ENCODE measurements at places on chromosomes 6 and 20.
A peak's percentile ranks its signal among the peaks of the same experiment; 100 is the strongest.

- no peak for DNase-seq
Measured at GRCh38 chr6:145670311-145670710, 65.0 kb downstream of the EPM2A start.

DNA sequence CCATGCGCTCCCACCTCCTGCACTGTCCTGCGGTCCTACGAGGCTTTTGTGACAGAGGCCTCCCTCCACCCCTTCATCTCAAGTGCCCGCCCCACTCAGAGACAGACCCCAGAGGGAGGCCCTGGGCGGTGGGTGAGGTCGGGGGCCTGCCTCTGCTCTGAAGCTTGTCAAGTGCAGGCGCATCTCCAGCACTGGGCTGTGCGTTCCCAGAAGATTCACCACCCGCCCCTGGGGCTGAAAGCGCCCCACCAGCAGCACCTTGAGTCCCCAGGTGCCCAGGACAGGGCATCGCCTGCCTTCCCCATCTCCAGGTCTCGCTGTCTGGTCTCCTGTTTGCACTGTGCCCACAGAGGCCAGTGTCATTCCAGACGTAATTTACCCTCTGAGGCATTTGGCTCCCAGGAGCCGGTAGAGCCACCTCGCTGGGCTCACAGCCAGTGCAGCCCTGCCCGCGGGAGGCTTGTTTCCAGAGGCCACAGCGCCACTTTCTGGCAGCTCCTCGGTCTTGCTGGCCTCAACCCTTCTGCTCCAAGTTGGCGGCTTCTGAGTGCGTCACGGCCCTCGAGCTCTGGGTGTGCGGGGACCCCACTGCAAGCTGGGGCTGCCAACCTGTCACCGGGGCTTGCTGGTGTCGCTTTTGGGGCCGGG, 191.1 kb downstream of the TAF4 start:
- DNase-seq = peak; percentile 30

DNA sequence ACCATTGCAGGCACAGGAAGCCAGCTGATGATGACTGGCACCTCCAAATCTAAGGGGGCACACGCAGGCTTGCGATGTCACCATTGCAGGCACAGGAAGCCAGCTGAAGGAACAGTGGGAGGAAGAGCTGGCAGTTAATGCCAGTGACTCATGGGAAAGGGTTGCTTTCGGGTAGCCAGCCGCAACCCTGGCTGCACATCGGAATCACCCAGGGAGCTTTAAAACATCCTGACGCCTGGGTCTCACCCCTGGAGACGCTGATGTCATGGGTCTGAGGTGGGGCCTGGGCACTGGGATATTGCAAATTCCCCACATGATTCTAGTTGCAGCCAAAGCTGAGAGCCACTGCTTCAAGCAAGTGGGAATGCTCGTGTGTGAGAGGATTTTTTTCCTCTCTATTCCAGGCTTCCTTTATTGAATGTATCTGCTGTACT, 16.1 kb upstream of the CCN6 start:
- no peak for DNase-seq

DNA sequence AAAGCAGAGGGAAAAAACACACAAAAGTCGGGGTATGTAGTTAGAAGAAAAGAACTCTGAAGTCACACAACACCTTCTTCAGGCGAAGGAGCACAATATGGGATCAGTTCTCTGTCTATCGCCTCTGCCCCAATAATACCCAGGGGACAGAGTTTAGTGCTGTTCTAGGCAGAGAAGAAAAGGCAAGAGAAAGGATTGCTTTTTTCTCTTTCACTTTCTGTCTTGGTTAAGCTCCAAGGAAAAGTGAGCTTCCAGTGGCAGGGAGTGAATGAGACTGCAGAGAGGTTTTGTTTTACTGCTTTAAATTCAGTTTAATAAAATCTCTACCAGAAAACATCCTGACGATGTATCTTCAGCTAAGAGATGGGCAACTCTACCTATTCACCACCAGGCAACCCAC, 86.6 kb upstream of the STXBP5 start:
- no peak for DNase-seq

GRCh38 chr6:110102411-110102810, 77.1 kb downstream of the WASF1 start:
- no peak for DNase-seq

DNA sequence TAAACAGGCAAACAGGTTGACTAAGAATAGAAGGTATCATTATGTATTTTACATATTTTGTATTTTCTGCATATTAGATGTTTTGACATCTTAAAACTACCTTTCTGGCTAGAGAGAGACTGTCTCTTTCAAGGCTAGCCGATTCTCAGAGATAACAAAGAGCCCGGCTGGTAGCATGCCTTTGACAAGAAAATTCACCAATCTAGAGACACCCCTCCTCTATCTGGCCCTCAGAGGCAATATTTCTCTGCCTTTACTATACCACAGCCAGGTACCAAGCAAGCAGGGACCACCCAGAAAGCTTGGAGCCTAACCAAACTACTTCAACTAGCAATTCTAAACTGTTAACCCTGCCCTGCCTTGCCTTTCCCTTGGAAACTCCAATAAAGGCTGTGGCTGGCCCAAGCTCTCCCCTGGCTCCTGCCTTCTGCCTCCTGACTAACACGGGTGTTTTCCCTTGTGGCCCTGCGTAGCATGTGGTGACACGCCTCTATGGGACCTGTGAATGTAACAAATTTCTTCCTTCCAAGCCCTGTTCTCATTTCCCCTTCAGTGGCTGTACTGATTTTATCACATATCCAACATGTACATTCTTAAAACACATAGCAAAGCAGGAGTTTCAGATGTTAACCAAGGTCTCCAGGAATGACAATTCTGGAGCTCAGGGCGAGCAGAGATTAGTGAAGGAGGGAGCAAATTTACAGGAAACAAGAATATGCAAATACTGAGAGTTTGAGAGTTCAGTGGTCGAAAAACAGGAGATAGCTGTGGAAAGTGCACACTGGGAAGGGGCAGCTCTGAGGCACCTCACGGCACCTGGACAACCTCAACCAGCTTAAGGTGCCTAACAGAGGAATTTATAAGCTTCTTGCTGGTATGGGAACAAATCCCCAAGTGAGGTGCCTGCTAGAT, 120.8 kb downstream of the BACH2 start:
- no peak for DNase-seq
